Glomerular endothelial cell (primary cell): ENCODE measurements at places on chromosomes 12 and 14. TPM values are rescaled to one million over a fixed set of nuclear protein-coding genes. Genes with fewer than 3 reads are reported as not detected.

The ZNF891 gene
- 0.39 and 1.7 TPM in 2 replicates for total RNA-seq

The PIK3C2G gene
- total RNA-seq = not detected in 2 replicates

The APPL2 gene
- total RNA-seq = 24.3 and 33.2 TPM in 2 replicates

The RHEBL1 gene
- total RNA-seq = 1.7 and 2.3 TPM in 2 replicates

The KRT5 gene
- not detected in 2 replicates for total RNA-seq

The OR4M1 gene
- not detected in 2 replicates for total RNA-seq

The SERPINA1 gene
- 0.87 and 0.88 TPM in 2 replicates for total RNA-seq

The SDSL gene
- 4.3 and 7.8 TPM in 2 replicates for total RNA-seq

The APOF gene
- not detected in 2 replicates for total RNA-seq

The DYRK2 gene
- 21.3 and 22.3 TPM in 2 replicates for total RNA-seq

The MGAT2 gene
- 69.7 and 71.0 TPM in 2 replicates for total RNA-seq

The CHGA gene
- 0.29 and 5.3 TPM in 2 replicates for total RNA-seq

The SYNDIG1L gene
- total RNA-seq = not detected in 2 replicates

The DEGS2 gene
- not detected in 2 replicates for total RNA-seq

The CLEC9A gene
- total RNA-seq = not detected in 2 replicates

The RNF212B gene
- not detected in 2 replicates for total RNA-seq

The PLEKHD1 gene
- 0.18 TPM in 1 of 2 replicates, not detected in the other for total RNA-seq

The NANOG gene
- 0.82 TPM in 1 of 2 replicates, not detected in the other for total RNA-seq

The RTN1 gene
- 3.7 and 6.5 TPM in 2 replicates for total RNA-seq

The AMHR2 gene
- not detected in 2 replicates for total RNA-seq

The KSR2 gene
- total RNA-seq = 1.3 and 3.6 TPM in 2 replicates

The RERG gene
- not detected in 2 replicates for total RNA-seq

The SLC7A8 gene
- total RNA-seq = 0.29 TPM in 1 of 2 replicates, not detected in the other

The SYNE3 gene
- total RNA-seq = 5.8 and 7.4 TPM in 2 replicates

The CFAP251 gene
- total RNA-seq = 3.0 and 13.5 TPM in 2 replicates

The LTB4R gene
- 5.3 and 7.9 TPM in 2 replicates for total RNA-seq

The GNG2 gene
- 29.8 and 40.8 TPM in 2 replicates for total RNA-seq

The NUP107 gene
- 24.4 and 27.3 TPM in 2 replicates for total RNA-seq

The HOXC6 gene
- 0.10 and 0.70 TPM in 2 replicates for total RNA-seq
